ENCODE measurements at places on chromosomes 2 and 18.
A peak's percentile ranks its signal among the peaks of the same experiment; 100 is the strongest.

DNA sequence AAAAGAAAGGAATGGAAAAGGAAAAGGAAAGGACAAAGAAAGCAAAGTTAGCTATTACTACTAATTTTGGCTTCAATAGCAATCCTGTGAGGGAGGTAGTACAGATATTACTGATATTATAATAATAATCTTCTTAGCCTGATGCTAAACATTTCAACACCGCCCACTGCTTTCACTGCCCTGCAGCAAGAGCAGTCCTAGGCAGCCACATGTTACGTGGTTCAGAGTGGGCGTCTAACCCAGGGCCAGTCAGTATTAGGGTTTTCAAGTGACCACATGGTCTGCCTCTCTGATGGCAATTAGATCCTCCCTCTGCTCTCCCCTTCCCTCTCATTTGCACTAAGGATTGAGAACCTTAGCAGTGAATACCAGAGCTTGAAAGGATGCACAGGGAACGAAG is 83.7 kb upstream of the ZNF397 start:
- no peak for DNase-seq

DNA sequence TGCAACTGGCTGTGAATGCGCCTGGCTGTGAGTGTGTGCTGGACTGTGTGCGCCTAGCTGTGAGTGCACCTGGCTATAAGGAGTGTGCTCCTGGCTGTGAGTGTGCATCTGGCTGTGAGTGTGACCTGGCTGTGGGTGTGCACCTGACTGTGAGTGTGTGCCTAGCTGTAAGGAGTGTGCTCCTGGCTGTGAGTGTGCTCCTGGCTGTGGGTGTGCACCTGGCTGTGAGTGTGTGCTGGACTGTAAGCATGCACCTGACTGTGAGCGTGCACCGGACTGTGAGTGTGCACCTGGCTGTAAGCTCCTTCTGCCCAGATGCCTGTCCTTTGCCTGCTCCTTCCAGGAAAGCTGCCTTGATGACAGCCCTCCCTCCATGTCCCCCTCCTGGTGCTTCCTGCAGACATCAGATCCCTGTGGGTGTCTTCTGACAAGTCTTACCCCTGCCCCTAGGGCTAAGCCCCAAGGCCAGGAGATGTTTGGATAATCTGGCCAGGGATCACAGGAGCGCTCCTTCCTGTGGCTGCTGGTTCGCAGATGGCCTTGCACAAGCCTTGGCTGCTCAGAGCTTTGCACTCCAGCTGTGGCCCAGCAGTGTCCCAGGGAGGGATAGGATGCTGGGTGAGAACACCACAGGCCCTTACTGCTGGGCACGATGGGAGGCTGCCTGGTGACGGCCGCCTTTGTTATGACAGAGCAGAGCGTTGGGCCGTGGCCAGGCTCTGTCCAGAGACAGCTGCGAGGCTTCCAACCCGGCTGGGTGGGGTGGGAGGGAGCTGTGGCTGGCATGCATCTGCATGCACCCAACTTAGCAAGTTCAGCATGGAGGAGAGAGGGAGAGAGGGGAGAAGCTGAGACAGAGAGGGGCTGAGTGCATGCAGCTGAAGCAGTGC is 89.9 kb downstream of the GLI2 start:
- peak; percentile 66 for DNase-seq

DNA sequence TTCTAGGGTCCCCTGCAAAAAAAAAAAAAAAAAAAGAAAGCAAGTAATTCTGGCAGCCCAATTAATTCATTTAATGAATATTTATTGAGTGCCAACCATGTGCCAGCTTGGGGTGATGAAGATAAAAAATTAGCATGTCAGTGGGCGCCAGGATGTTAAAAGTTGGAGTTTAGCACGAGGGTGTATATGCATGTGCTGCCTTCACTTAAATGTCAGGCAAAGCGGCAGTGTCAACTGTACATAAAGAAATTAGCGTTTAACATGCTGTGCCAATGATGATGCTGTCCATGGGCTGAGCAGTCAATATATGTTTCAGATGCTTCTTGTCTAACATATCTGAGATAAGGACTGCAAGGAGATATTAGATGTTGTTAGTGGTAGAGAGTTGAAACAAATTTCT is 49.5 kb downstream of the ASAP2 start:
- no peak for DNase-seq

- DNase-seq: no peak
Observed at GRCh38 chr18:31490387-31490786, 7.6 kb upstream of the DSG2 start.

DNA sequence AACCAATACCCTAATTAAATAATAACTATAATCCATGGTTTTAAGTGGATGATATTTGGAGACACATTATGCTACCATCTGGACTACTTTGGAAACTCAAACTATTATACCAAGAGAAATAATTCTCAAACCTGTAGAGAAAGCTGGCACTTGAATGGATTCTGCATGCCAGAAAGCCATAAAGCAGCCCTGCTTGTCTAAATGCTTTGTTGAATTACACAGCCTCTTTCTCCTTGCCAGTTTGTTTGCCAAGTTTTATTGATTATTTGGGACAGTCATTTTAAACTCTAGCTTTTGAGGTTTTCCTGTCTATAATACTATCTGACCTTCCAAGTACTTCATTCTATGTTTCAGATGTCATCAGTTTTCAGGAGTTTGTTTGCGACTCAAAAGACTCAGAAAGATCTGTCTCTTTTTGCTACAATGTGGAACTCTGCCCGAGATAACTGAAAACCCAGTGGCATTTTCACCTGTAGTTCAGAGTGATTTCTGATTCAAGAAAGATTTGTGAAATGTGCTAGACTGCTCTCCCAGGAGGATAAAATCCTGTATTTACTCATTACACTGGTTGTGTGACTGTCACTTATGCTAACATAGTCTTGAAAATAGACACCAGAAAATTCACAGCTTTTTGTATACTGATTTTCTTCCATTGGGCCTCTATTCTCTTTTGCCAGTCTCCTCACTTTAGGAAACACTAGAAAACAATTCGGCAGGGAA is 29.2 kb upstream of the MBOAT2 start:
- no peak for DNase-seq

DNA sequence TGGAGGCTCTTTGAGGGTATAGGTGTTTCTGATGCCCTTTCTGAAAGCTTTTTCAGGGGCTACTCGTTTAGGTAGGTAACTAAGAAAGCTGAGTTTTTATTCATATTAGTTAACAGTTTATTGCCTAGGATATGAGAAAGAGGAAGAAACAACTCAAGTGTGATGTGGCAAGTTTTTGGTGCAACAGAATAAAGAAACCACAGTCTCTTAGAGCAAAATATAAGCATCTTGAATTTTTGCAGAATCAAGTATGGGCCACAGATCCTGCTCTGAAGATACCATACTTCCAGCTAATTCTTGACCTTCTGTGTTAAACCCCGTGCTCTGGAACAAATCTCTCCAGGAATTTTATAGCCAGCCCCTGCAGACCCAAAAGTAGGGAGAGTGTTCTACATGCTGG is 147.7 kb upstream of the SLC1A4 start:
- DNase-seq: no peak

DNA sequence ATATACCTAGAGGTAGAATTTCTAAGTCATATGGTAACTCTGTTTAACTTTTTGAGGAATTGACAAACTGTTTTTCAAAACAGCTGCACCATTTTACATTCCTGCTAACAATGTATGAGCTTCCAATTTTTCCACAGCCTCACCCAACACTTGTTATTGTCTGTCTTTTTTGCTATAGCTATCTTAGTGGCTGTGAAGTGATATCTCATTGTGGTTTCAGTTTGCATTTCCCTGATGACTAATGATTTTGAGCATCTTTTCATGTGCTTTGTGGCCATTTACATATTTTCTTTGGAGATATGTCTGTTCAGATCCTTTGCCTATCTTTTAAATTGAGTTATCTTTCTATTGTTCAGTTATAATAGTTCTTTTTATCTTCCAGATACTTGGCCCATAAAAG is 273.8 kb downstream of the AGPS start:
- DNase-seq: no peak

DNA sequence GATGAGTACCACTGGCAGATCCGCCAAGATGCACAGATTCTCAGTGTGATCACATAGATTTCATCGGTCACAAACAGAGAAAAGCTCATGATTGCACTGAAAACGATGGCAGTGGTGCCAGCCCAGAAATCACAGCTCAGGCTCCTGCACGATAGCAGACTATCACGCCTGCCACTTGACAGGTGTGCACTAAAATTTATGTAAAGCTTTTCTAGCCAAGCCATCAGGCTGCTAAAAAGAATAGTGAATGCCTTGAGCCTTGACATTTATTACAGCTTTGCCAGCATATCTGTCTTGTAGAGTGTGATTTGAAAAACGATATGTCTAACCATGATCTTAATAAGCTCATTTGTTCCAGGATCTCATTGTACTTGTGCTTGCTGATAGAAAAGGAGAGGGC is 409.5 kb upstream of the CWC22 start:
- DNase-seq: no peak

GRCh38 chr2:207482630-207483029 is 47.1 kb upstream of the CREB1 start:
- no peak for DNase-seq

DNA sequence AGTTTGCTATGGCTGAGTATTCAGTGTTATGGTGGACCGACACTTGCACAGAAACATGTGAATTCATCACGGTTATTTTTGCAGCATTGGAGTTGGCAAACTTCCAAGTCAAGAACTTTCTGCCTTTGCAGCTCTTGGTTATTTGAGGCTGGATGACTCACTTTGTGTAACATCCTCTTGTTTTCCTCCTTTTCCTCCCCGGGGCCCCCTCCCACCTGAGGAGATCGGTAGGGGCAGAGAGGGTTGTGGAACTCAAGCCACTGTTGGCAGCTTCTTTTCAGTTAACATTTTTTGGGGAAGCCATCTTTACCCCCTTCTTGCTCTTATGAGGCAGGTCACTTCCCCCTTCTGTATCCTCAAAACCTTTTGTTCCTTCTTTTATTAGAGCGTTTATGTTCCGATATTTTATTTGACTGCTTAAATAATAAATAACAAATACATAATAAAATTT is 48.6 kb downstream of the DDX1 start:
- no peak for DNase-seq

GRCh38 chr2:19670303-19670702 is 231.5 kb downstream of the TTC32 start:
- DNase-seq: no peak

GRCh38 chr2:69601179-69601612 is 42.3 kb downstream of the AAK1 start:
- DNase-seq: peak; percentile 87

DNA sequence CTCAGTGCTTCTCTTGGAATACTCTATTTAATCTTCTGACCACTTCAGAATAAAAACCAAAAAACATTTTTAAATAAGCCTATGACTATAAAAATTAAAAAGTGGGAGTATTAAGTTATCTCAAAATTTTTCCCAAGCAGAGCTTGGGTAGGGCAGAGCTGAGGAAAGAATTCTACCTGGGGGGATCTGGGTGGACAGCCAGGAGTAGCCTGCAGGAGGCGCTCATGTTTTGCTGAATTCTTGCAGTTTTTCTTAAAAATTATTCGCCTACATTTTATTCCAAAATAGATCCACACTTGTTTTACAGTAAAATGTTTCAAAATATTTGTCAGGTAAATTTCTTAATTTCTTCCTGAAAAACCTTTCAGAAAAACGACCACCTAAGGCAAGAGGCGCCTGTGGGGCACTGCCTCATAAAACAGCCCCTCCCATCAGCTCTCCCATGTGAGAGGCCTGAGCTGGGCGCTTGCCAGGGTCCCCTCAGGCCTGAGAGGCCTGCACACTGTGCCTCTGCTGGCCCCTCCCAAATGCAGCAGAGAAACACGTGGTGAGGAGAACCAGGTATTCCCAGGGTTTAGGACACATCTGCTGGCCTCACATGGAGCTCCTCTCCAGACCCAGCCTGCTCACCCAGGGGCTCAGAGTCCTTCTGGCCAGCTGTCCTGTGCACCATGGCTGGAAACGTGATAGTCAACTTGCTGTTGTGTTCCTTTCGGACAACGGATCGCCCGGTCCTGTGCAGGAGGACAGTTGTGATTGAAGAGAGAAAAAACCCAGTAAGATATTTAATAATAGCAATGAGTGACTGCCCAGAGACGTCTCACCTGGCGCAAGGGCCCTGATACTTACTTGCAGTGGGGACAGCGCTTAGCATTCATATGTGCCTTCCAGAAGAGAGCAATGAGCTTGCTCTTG is 17.5 kb downstream of the POLR1A start:
- DNase-seq: no peak

GRCh38 chr2:39851651-39852110 is 72.6 kb upstream of the THUMPD2 start:
- DNase-seq: peak; percentile 68

GRCh38 chr2:238714038-238714528 is 133.8 kb upstream of the TWIST2 start:
- DNase-seq: peak; percentile 29

DNA sequence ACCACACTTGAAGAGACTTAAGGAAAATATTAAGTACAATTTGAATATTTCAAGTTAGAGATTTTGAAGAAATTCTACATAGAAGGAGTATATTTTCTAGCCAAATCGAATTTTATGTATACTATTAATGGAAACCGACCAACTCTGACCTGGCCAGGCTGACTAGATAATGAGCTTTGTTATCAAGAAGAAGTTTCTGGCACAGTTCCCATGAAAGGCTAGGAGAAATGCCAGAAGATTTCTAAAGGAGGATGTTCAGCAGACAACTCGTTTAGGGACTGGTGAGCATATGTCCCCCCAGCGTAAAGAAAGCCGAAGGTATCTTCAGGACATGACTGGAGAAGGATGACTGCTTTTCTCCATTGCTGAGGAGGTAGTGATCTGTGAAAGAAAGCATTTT is 127.3 kb downstream of the DIS3L2 start:
- DNase-seq: no peak

GRCh38 chr2:6089474-6089873 is 397.3 kb downstream of the SOX11 start:
- DNase-seq: no peak

GRCh38 chr2:208040199-208041171 is 15.2 kb upstream of the PLEKHM3 start:
- peak; percentile 87 for DNase-seq

- DNase-seq: no peak
Observed at GRCh38 chr2:148259674-148260073, 238.8 kb downstream of the MBD5 start.

- no peak for DNase-seq
Observed at GRCh38 chr18:48949050-48949605, 1.6 kb downstream of the SMAD7 start.

DNA sequence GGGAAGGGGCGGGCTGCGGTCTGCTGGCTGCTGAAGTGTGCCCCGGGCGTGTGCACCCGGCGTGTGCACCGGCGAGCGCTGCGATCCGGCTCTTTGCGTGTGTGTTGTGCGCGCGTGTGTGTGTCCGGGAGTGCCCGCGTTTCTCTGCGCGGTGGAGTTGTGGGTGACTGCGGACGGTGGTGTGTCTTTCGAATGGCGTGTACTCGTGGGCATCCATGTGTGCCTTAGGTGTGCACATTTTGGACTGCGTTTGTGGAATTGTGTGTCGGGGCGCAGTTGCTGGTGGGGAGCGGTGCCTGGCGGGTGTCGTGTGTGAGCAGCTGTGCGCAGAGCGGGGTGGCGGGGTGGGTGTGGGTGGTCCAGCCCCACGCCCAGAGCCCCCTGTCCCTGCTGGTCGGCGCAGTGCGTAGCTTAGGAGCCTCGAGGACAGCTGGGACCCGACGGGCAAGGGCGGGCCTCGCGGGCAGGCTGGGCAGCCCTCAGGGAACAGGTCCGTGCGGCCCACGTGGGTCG is 533 bp downstream of the HPCAL1 start:
- no peak for DNase-seq

Measured in islet precursor cell (in vitro differentiated cells).